Type B pancreatic cell (in vitro differentiated cells): ENCODE measurements at places on chromosomes 2 and 18. TPM values are rescaled to one million over a fixed set of nuclear protein-coding genes. Genes with fewer than 3 reads are reported as not detected.

DNA sequence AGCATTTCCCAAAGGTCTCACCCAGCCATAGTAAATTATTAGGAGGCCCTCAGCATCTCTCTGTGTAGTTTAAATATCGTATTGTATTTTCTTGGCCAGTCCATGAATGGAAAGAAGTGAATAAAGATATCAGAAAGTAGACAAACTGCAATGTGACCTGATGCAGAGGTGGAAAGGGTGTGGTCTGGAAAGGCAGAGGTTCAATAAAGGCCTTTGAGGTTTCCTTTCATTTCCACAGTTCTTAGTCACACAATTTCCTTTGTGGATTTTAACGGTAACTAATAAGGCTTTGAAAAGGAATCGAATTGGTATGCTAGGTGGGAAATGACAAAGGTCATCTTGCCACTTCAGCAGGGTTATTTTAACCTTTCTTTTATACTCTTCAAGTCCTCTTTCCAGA, 20.1 kb upstream of the WIPF1 start:
- no peak for DNase-seq
- H3K36me3 ChIP-seq, result no peaks in the 10 kb centered on the region
- H3K4me3 ChIP-seq, result no peak overlapping the region
- no peaks in the 10 kb centered on the region for H3K4me1 ChIP-seq
- H3K27me3 ChIP-seq, result no peaks in the 10 kb centered on the region

DNA sequence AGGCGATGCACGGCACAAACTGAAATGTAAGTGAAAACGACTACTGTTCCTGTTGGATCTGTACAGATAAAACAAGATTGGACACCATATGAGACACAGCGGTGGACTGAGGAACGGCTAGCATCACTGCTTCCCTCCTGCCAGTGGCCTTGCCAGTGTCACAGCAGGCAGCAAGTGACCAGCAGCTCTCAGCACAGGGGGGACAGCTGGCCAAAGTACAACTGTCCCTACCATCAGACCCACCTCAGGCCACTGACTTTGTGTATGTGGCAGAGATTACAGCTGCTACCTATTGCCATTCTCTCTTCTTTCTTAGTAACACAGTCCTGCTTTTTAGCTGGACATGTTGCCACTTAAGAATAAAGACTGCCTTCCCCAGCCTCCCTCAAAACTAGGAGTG, 80.0 kb upstream of the SLC66A3 start:
- no peak overlapping the region for H3K4me3 ChIP-seq
- no peaks in the 10 kb centered on the region for H3K36me3 ChIP-seq
- no peak overlapping the region for H3K27ac ChIP-seq
- H3K27me3 ChIP-seq, result peaks cover 42% of the 10 kb centered on the region
- no peak for DNase-seq

DNA sequence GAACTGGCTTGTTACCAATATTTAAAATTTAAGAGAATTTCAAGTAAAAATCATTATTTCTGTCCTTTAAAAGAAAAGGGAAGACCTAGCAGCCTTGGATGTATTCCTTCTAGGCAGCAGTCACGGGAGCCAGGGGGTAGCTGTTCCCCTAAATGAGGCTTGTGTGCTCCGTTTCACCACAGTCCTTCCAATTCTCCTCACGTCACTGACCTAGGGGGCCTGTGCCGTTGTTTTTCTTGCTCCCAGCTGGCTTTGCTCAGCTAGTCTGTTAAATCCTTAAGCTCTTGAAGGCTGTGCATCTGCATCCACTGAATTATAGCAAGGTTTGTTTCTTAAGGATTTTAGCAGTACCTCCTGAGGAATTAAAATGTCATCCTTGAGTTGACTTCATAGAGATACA, 9.9 kb downstream of the KLHL23 start:
- peaks cover 49% of the 10 kb centered on the region for H3K36me3 ChIP-seq
- no peak overlapping the region for H3K27ac ChIP-seq
- no peaks in the 10 kb centered on the region for H3K27me3 ChIP-seq
- peaks cover 15% of the 10 kb centered on the region for H3K4me1 ChIP-seq
- DNase-seq, result no peak

The PRSS56 gene
- total RNA-seq, result 0.34 TPM in 1 of 2 replicates, not detected in the other
